Cardiac septum (tissue), 1 donor: ENCODE measurements at places on chromosomes 3 and 15. TPM values are rescaled to one million over a fixed set of nuclear protein-coding genes. Genes with fewer than 3 reads are reported as not detected.

Gene NUDT16
- total RNA-seq = 46.7 TPM

GRCh38 chr3:192917404-192918274, at the start of gene MB21D2:
Gene MB21D2 (minus strand): TSS chr3:192917856. CDS start chr3:192917840, 16 bp downstream.
- DNase-seq = peak; percentile 87

- no peak for DNase-seq
Observed at GRCh38 chr3:127589600-127590281, 792 bp downstream of the TPRA1 start.

GRCh38 chr15:52783191-52783829, 6.8 kb downstream of the ONECUT1 start:
- DNase-seq = no peak

Gene HDC
- total RNA-seq = 1.00 TPM

DNA sequence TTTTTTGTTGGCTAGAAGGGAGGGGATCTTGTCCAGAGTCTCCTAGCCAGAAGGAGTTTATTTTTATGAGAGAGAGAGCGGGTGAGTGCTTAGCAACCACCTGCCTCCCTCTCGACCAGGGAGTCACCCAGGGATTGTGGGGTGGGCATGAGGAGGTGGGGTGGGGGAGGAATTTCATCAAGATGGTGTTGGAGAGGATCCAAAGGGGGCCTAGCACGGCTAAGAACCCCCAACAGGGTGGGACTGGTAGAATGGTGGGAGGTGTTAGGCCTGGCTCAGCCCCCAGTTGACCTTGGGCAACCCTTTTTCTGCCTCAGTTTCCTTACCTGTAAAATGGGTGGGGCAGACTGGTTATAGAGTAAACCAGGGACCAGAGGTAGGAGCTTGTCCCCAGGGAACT, 1.8 kb downstream of the SLC6A6 start:
- no peak for DNase-seq

- DNase-seq = no peak
Observed at GRCh38 chr15:35783203-35783602, 237.2 kb upstream of the DPH6 start.

Gene SLC6A1
- total RNA-seq = 2.1 TPM

Gene ARGFX
- not detected for total RNA-seq
